ENCODE measurements at places on chromosomes 12 and 14.

GRCh38 chr12:38666425-38666824 lies 239.0 kb downstream of the CPNE8 start:
- no peak for DNase-seq

DNA sequence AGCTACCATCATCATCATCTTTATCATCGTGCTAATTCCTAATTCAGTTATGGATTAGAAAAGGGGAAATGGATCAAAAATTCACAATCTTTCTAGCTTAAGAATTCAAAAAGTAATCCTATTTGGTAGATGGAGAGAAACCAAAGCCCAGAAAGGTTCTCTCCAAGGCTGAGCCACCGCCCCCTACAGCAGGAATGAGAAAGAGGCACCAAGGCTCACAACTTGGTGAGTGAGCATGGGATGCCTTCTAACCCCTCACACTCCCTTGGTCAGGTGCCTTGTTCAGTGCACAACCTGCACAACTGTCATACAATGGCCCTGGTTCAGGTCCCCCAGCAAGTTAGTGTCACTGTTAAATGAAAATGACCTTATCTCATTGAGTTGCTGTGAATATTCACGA lies 171.5 kb downstream of the ANO2 start:
- no peak for DNase-seq

DNA sequence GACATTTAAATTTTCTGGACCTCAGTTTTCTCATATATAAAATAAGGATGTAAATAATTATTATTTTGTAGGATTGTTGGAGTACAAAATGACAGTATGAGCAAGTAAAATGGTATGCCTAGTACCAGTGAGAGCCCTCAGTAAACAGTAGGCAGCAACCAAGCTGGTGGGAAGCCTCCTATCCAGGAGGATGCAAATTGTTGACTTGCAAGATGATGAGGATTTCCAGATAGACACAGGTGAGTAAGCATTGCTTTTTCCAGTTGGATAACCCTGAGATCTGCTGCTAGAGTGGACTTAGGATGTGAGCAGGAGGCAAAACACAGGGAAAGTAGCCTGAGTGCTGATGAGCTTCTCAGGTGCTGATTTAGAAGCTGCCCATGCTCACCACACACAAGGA lies 28.2 kb upstream of the AMIGO2 start:
- no peak for DNase-seq

GRCh38 chr12:6280672-6281071 lies 29.8 kb upstream of the PLEKHG6 start:
- no peak for DNase-seq

DNA sequence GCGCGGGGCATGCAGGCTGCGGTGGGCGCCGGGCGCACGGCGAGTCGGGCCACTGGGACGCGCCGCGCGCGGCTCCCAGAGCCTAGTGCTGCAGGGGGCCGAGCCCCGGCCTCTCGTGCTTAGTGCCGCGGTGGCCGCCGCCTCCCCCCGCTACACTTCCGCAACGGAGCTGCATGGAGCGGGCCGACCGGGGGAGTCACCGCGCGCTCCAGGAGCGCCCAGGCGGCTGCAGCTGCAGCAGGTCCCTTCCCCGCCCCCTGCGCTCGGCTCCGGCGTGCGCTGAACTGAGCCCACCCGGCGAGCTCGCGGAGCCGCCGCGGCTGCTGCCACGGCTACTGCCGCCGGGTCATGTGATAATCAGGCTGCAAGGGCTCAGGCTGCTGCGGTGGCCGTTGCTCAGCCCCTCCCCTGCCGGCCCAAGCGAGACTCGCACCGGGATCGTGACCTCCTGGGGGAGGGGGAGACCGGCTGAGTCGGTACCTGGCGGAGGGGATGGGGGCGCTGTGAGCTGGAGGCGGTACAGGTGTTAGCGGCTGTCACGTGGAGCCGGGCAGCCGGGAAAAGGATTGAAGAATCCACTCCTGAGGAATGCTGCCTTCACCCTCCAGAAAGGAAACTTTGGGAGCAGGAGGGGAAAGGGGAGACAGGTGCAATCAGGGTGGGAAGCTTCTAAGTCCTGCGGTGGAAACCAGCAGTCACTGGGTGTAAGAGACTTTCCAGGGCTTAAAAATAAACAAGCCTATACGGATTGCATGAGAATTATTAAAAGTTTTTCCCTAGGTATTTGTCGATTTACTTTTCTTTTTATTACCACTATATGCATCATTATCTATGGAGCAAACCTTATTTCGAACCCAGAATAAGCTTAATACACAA lies at the start of gene PPM1H:
TSS of gene PPM1H (minus strand) at position 352 of the 876 bp plus-strand sequence. CDS start 414 bp downstream, outside the sequence.
- DNase-seq, result no peak

DNA sequence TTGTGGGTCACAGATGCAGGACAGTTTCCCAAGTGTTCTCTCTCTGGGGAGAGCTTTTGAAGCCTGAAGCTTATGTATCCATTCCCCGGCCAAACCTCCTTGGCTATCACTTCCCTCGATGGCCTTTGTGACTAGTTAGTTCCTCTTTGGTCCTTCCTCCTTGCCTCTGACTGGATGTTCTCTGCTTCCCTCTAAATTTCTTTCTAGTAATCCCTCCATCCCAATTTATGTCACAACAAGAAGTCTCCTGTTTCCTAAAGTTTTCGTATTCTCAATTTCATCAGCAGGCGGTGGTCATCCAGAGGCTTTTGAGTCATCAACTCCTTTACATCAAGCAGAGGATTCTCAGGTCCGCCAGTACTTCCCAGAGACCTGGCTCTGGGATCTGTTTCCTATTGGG lies 27.5 kb downstream of the A2ML1 start:
- no peak for DNase-seq

DNA sequence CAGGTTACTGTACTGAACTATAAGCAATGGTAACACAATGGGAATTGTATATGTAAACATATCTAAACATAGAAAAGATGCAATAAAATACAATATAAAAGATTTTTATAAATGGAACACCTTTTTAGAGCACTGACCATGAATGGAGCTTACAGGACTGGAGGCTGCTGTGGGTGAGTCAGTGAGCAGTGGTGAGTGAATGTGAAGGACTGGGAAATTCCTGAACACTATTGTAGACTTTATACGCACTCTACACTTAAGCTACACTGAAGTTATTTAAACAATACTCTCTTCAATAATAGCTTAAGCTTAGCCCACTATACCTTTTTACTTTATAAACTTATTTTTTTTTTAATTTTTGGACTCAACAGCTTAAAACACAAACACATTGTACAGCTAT lies 313.5 kb downstream of the KCNC2 start:
- DNase-seq, result no peak
